ENCODE measurements at places on chromosomes 16 and 17.

- DNase-seq: no peak
Observed at GRCh38 chr17:75271955-75272847, 1.2 kb upstream of the MIF4GD start.

DNA sequence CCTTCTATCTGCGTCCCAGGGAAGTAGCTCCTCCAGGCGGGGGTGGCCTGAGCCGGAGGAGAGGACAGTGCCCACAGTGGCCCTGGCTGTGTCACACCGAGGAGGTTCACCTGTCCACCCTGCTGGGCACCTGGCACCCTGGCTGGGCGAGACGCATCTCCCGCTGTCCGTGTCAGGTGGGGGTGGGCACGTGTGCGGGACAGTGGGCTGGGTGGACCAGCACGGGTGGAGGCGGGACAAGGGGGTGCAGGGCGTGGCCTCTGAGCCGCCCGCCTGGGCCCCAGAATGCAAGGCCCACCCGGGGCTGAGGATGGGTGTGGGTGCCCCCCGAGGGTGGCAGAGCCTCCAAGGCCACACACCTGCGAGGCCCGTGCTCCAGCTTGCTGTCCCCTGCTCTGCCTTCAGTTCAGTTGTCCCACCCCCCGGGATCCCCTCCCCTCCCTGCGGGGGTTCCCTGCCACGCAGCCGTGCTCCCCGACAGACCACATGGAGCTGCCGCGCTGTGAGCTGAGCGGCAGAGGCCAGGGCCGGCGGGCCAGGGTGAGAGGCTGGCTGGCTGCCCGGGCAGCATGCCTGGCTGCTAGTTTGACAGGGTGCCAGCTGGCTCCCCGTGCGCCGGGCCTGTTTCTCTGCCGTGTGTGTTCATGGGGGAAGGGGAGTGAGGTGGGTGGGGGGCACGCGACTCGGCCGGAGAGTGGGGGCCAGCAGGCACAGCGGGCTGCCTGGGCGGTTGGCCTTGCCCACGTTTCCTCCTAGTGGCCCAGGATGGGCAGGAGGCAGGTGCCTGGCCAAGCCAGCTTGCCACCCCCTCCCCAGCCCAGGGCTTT is 33.9 kb downstream of the BAHCC1 start:
- no peak for DNase-seq

- DNase-seq: no peak
Observed at GRCh38 chr16:23896832-23897821, 61.3 kb downstream of the PRKCB start.

GRCh38 chr17:76350463-76350862 is 3.3 kb downstream of the PRPSAP1 start:
- no peak for DNase-seq

GRCh38 chr16:58931436-58931835 is 197.3 kb upstream of the GOT2 start:
- DNase-seq: no peak

- no peak for DNase-seq
Observed at GRCh38 chr17:46911311-46911710, 11.6 kb upstream of the GOSR2 start.

DNA sequence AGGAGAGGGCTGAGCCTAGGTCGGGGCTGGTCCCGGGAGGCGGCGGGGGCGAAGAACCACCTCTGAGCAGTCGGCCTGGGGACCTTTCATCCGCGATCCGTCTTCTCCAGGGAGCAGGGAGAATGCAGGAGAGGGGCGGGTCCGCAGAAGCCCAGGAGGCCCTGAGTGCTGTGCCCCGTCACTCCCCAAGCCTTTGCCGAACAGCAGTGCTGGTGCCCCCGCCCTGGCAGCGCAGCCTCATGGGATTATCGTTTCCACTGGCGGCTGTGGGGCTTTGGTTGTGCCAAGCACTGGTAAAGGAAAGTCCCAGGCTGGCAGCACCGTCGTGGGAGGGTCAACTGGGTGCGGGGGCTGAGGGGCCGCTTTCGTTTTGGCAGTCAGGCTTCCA is 631 bp downstream of the TBL3 start:
- DNase-seq: no peak

- no peak for DNase-seq
Observed at GRCh38 chr16:1325673-1326371, 7.6 kb upstream of the BAIAP3 start.

DNA sequence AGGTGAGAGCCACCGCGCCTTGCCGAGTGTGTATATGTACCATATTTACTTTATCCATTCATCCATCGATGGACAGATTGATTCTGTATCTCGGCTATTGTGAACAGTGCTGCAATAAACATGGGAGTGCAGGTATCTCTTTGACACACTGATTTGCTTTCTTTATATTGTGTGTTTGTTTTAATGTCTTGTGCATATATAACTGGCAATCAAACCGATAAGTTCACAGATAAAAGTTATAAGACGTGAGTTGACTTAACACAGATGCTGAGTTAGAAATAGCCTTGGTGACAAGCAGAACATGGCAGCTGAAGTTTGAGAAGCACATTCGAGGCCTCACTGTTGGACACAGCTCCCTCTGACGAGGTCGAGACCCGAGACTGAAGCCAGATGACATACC is 23.2 kb downstream of the TMEM186 start:
- no peak for DNase-seq

DNA sequence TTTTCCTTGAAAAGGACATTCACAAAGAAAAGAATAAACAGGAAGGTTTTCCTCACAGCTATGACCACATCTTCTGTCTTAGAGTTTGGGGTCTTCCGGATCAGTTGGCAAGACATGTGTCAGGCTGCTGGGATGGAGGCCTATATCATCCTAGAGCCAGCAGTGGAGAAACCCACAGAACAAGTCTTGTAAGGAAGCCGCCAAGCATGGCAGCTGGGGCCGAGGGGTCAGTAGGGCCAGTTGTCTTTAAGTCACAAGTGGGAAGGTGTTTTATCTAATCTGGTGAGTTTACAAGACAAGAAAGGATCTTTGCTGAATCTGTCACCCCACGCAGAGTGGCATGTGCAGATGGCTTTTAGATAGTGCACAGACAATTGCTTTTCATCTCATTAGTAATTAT is 25.7 kb downstream of the SCNN1B start:
- no peak for DNase-seq

DNA sequence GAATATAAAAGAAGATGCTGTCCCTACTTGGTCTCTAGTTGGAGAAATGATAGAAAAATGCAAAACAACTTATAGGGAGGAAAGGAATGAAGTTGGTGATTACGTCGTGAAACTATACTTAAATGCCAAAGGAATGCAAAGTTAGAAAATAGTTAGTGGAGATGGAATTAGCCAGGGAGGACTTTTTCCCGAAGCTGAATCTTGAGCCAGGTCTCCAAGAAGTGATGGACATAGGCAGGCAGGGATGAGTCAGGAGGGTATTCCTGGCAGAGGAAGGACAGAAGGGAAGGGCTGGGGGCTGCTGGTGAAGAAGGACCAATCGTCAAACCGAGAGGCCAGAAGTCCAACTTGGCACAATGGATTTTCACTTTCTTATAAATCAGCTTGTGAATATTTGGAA is 1.8 kb downstream of the SNTB2 start:
- no peak for DNase-seq

GRCh38 chr17:81382851-81383250 is 12.4 kb upstream of the BAHCC1 start:
- no peak for DNase-seq

- DNase-seq: no peak
Observed at GRCh38 chr16:11615748-11616447, 29.2 kb upstream of the LITAF start.

- DNase-seq: no peak
Observed at GRCh38 chr16:14196539-14196938, 125.4 kb downstream of the MRTFB start.

GRCh38 chr17:5832886-5833285 is 237.3 kb upstream of the WSCD1 start:
- peak; percentile 41 for DNase-seq

- DNase-seq: no peak
Observed at GRCh38 chr17:53016085-53016484, 806.6 kb upstream of the KIF2B start.

GRCh38 chr17:44793885-44794842 is 35.4 kb downstream of the ADAM11 start:
- DNase-seq: no peak

GRCh38 chr17:28405632-28406472 is at the start of gene SLC46A1:
Gene SLC46A1 (minus strand): TSS chr17:28406212. CDS start chr17:28406114, 98 bp downstream.
- DNase-seq: no peak

- no peak for DNase-seq
Observed at GRCh38 chr16:82675300-82675699, 48.5 kb downstream of the CDH13 start.

DNA sequence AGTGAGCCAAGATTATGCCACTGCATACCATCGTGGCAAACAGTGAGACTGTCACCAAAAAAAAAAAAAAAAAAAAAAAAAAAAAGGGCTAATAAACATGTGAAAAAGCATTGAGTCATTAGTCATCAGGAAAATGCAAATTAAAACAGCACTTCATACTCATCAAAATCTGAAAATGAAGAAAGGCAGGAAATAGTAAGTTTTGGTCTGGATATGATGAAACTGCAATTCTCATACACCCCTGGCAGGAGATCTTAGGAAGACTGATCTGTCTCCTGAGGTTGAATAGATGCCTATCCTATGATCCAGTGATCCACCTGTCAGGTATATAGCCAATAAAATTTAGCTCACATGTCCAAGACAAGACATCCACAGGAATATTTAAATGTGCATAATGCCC is 212.7 kb downstream of the CPPED1 start:
- DNase-seq: no peak

DNA sequence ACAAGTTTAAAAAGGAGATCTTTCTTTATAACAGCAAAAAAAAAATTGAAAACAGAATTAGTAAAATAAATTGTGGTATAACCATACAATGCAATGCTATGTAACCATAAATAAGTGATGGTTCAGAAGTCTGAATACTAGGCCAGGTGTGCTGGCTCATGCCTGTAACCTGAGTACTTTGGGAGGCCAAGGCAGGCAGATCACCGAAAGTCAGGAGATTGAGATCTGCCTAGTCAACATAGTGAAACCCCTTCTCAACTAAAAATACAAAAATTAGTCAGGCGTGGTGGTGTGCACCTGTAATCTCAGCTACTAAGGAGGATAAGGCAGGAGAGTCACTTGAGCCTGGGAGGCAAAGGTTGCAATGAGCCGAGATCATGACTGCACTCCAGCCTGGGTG is 34.6 kb downstream of the CCT6B start:
- no peak for DNase-seq

DNA sequence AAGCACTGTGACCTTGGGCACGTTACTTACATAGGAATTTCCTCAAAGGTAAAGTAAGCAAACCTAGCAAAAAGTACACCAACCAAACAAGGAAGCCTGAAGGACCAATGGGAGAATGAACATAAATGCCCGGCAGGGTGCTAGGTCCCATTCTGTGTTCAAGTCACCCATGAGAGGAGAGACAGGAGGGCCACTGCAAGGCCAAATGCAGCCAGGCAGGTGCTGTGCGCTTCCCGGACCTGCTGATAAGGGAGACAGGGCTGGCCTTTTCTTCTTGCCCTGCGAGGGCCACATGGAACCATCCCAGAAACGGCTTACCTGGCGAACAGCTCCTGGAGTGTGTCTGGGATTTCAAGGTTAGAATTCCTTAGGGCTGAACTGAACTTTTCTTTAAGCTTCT is 69.0 kb downstream of the GTF3C1 start:
- DNase-seq: no peak

- no peak for DNase-seq
Observed at GRCh38 chr17:31378638-31379037, 12.8 kb upstream of the RAB11FIP4 start.

GRCh38 chr17:80511222-80512180 is 33.1 kb upstream of the RPTOR start:
- DNase-seq: no peak

DNA sequence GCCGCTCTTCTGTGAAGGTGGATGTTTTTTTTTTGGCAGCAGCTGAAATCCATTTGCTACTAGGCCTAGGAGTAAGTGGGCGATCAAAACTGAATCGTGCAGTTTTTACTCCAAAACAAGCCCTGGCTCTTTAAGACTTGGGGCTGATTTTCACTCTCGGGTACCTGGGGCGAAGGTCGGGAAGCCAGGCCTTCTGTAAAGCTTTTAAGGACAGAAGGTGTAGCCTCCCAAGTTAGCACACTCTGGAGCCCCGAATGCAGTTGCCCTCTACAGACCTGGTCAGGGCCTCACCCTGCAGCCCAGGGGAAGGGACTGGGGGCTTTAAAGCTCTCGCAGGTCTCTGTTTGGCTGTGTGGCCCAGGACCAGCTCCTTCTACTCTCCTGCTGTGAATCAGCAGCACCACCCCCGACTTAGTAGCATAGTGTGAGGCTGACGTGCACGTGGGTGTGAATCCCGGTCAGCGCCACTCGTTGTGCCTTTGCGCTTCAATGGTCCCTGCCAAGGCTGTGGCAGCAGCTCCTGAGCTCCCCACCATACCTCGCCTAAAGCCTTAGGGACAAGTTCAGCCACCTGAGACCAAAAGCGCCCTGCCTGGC is 49.9 kb downstream of the TMEM235 start:
- no peak for DNase-seq

DNA sequence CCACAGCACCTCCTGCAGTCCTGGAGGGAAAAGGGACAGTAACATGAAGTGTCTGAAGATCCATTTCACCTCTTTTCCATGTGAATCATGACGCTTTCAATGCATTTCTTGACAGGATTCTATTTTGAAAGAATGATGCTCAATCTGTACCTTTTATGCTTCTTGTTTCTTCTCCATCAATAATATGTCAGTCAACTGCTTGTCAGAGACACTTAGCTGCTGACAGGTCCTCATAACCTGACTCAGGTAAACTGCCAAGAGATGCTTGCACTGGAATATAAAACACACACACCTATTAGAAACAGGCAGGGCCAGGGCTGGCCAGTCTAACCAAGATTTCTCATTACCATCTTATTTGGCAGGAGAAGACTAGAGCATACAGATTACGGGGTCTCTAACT is 21.6 kb downstream of the ZSWIM7 start:
- no peak for DNase-seq

- no peak for DNase-seq
Observed at GRCh38 chr17:28675980-28676379, 14.0 kb downstream of the SUPT6H start.

DNA sequence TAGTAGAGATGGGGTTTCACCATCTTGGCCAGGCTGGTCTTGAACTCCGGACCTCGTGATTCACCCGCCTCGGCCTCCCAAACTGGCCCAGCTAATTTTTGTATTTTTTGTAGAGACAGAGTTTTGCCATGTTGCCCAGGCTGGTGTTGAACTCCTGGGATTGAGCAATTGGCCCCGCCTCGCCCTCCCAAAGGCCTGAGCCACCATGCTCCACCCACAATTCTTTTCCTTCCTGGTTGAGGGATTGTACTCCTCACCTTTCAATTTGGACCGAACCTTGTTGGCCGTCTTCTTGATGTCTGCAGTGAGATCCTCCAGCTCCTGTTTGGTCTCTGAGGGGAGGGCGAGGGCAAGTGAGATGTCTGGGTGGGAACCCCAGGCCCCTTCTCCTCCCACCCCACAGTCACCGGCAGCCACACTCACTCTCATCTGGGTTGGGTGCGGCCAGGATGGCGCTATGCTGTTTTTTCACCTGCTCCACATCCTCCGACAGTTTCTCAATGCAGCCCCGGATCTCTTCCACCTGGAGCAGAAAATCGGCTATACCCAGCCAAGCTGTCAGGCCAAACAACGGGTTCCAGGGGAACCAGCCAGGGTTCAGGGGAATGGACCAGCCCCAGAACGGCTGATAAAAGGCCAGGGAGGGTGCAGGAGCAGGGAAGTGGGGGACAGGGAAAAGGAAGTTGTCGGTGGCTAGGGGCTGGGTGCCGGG is 9.6 kb downstream of the STX1B start:
- DNase-seq: no peak
